CD4-positive, alpha-beta T cell treated with Interleukin-10 for 1 hour (primary cell): ENCODE measurements at places on chromosomes 2 and 18.

- DNase-seq = no peak
Observed at GRCh38 chr2:33034784-33035183, 88.0 kb downstream of the LTBP1 start.

- no peak for DNase-seq
Observed at GRCh38 chr18:25726298-25726697, 364.1 kb downstream of the SS18 start.

GRCh38 chr18:36083729-36084128 lies 16.4 kb upstream of the RPRD1A start:
- no peak for DNase-seq

DNA sequence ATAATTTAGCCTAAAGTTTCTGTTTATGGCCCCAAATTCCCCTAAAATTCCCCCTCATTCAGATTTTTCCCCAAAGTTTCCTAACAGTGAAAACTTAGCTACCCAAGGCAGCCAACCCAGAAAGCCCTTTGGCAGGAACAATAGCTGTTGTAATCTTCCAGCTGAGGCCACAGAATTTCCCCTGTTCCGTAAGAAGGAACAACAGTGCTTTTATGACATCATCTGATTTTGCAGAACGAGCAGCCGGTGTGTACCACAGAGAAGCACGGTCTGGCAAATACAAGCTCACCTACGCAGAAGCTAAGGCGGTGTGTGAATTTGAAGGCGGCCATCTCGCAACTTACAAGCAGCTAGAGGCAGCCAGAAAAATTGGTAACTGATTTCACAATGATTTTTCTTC lies 6.3 kb downstream of the TNFAIP6 start:
- DNase-seq = peak; percentile 3

DNA sequence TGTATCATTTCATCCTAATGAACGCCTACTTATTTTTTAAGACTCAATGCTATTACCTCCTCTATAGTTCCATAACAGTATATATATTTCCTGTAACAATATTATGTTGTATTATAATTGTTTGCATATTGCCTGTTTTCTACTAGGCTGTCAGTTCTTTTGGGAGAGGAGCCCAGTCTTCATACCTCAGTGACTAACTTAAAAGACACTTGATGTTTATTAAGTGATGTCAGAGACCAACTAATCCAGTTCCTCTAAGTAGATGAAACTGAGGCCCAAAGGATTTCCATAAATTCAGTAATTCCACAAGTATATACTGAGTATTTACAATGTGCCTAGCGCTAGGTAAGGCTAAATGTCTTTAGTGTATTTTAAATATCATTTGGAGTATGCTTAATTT lies 48.9 kb upstream of the AAK1 start:
- DNase-seq = no peak

- DNase-seq = no peak
Observed at GRCh38 chr2:8999102-8999446, 4.4 kb downstream of the MBOAT2 start.

GRCh38 chr2:30201990-30202389 lies 29.3 kb upstream of the LBH start:
- DNase-seq = no peak

DNA sequence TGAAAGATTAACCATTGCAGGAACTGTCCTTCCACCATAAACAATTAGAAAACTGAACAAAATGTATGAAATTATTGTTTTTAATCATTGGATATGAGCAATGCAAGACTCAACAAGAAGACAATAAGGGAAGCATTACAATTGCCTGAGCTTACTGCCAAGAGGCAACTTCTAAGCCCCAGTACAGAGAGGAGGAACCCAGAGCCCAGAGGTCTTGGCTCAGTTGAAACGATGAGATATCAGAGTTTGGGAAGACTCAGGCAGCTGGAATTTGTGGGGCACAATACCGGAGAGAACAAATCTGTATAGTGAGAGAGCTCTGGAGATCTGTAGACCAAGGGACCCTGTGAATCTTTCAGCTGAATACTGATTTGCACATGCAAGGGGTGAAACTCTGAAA lies 80.6 kb upstream of the ZFP36L2 start:
- no peak for DNase-seq

GRCh38 chr18:62506495-62507143 lies 16.2 kb upstream of the ZCCHC2 start:
- no peak for DNase-seq

DNA sequence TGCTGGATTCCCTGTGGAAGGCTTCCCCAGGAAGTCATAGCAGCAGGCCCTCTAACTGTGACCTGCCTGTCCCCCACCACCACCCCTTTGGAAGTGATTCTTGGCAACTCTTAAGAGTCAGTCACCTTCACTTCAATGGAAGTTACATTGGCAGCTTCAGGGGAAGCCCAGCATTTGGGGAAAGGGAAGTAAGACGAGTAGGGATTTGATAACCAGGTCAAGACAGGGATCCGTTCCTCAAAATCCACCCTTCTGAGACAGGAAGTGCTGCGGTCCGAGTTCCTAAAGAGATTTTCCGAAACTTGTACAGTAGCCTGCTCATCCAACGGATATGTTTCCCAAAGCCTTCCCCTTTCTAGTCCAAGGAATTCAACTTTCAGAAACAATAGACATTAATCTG lies 54.2 kb downstream of the MRPL35 start:
- DNase-seq = no peak

DNA sequence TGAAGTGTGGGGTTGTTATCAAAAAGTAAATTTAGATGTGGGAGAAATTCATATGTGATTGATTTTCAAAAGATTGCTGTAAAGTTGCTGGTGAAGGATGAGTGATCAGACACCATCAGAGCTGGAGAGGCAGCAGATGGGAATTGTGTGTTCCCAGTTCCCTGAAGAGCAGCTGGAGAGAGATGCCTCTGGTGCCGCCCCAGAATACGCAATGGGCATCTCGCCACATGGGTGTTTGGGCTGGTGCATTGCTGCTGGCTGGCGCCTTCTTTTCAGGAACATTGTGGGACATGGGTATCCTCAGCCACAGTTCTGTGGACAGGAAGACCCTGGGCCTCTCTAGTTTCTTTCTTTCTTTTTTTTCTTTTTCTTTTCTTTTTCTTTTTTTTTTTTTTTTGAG lies 11.9 kb downstream of the ATG4B start:
- no peak for DNase-seq

DNA sequence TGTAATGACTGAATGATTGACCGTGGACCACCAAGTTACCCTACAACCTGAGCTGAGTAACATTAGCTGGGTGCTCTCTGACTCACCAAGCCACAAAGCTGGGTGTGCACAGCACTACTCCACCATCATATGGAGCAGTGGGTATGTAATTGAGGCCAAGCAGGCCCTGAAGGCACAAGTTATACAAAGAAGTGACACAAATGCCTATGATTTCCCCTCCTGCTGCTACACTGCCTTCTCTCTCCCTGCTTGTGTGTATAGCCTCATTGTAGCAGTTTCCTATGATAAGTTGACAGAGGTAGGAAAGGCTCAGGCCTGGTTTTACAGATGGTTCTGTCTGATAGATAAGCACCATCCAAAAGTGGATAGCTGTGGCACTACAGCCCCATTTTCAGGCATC lies 1327.2 kb upstream of the DDX18 start:
- DNase-seq = no peak

GRCh38 chr2:65846989-65847678 lies 414.7 kb upstream of the SPRED2 start:
- DNase-seq = no peak

- no peak for DNase-seq
Observed at GRCh38 chr2:233982421-233983121, 65.4 kb downstream of the TRPM8 start.

DNA sequence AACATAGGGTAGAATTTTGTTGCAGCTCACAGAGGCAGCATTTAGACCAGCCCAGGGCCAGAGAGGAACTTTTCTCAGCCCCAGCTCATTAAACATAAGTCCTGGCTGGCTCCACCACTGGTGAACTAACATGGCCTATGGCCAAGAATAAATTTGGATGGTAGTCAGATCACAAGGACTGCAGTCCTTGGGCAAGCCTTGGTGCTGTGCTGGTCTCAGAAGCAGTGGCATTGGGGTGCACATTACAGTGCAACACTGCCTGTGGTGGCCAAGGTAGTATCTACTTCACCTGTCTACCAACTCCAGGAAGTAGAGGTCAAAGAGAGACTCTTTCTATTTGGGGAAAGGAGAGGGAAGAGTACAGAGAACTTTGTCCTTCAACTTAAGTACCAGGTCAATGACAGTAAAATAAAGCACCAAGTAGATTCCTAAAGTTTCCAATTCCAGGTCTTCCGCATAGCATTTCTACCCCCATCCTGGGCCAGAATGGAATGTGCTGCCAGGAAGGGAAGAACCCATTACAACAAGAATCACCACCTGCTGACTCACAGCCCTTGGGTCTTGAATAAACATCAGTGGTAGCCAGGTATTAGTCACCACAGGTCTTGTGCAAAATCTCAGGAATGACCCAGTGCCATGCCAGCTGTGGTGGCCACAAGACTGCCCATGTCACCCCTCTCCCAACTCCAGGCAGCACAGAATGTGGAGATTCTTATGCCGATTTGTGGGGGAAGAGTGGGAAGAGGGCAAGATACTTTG lies 155.4 kb upstream of the FSIP2 start:
- DNase-seq = no peak

DNA sequence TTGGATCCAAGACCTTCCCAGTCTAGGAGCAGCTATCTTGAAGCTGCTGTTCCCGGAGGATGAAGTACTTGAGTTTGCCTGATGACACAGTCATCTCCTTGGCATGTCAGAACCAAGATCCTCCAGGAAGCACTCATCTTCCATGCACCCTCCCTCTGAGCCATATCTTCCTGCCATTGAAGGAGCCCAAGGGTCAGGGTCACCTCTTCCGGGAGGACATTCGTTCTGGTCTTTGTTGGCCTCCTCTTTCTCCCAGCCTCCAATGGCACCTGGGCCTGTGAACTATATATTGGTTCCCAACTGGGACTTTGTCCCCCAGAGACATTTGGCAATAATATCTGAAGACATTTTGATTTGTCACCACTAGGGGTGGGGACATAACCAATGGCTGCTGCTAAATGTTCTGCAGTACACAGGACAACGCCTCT lies 4.2 kb upstream of the MYO7B start:
- no peak for DNase-seq

GRCh38 chr2:3805201-3805939 lies 102.0 kb downstream of the DCDC2C start:
- DNase-seq = no peak
